NCI-H1930 (cell line): ENCODE measurements at places on chromosomes 6 and 20.

DNA sequence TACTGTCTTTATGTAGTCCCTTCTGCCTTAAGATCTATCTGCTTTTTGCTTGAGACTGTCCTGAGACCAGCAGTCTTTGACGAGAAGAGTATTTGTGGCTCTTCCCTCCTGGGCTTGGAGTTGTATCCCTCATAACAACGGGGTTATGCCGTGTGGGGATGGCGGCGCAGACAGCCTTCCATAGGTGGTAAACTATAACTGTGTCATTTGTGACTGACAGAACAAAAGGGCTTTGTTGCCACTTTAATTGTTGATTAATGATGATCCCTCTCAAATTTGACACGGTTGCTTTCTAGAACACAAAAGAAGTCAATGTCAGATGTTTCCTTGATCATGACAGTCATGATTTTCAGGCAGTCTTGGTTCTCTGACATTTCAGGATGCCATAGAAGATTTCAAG, 196.6 kb downstream of the JARID2 start:
- no peak for DNase-seq

DNA sequence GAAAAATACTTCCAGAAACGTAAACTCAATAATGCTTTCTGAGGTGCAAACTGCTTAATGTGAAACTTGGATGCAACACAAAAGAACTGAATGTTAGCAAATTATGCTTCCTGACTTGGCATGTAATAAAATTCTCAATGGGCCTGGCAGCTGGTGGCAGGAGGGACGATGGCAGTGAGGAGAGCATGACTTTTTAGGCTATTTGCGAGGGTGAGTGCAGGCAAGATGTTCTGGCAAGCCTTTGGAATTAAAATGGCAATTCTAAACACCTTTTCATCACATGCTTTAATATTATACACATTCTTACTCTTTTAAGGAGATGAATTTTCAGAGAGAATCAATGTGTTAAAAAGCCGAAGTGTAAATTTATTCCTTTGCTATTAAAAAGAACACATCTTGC, 224.8 kb upstream of the CDH4 start:
- no peak for DNase-seq

DNA sequence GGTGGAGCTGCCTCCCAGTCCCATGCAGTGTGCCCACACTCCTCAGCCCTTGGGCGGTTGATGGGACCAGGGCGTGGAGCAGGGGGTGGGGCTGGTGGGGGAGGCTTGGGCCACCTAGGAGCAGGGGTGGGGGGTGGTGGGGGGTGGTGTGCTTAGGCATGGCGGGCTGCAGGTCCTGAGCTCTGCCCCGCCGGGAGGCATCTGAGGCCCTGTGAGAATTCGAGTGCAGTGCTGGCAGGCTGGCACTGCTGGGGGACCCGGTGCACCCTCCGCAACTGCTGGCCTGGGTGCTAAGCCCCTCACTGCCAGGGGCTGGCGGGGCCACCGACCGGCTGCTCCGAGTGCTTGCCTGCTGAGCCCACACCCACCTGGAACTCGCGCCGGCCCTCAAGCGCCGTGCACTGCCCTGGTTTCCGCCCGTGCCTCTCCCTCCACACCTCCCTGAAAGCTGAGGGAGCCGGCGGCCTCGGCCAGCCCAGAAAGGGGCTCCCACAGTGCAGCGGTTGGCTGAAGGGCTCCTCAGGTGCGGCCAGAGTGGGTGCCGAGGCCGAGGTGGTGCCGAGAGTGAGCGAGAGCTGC, 59.6 kb upstream of the PRL start:
- DNase-seq: no peak

DNA sequence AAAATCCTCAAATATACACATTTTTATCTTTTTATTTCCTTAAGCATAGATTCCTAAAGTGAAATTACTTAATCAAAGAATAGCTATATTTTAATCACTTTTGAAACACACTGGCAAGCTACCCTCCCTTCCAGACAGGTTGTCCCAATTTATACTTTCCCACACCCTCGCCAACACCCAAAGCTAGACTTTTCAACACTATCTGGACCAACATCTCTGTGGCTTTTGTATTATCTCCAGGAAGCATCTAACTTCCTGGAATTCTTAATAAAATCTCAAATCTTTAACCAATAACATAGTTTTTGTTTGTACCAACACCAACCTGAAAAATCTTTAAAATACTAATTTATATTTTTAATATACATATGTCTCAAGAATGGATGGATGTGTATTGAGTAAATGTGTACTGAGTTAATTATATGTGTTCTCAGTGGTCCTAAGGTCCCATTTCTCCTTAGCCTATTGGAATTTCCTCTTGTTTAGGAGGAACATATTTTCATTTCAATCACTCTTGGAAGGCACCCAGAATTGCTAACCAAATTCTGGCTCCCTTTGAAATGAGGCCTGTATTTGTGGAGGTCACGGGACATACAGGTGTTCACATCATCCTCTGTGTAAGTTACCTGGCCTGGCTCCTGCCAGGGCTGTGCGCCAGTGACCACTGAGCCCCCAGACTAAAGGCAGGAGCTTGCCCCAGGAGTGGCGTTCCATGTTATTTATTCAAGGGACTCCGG, 17.4 kb upstream of the GFOD1 start:
- no peak for DNase-seq

GRCh38 chr20:63191400-63191799, 24.5 kb downstream of the YTHDF1 start:
- DNase-seq: no peak

GRCh38 chr6:128511506-128511905, 8.9 kb downstream of the PTPRK start:
- no peak for DNase-seq

DNA sequence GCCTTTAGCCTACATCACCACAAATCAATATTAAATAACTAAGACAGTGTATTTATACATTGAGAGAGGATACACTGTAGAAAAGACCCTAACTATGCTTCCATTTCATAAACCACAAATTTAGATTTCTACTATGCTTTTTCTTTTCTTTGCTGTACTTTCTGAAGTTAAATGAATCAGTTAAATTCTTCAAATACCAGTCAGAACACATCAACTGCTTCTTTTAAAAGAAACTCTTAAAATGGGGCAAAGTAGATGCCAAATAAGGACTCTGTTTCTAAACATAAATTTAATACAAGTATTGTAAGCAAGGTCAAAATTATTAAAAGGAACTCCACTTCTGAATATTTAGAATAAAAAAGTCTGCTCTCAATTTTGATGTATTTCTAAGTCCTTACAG, 76.9 kb downstream of the GMDS start:
- DNase-seq: no peak

DNA sequence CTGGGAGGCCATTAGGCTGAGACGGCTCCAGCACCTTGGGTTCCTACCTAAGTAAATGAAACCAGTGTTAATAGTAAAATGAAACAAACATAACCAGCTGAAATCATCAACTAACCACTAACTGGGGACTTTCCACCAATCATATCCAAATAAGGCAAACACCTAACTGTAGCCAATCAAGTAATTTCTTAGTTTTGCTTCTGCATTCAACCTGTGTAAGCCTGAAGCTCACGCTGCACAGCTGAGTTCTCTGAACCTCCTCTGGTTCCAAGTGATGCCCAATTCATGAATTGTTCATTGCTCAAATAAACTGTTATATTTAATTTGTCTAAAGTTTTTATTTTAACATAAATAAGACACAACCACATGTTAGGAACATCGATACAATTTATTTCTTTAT, 22.5 kb downstream of the KLHL32 start:
- no peak for DNase-seq

DNA sequence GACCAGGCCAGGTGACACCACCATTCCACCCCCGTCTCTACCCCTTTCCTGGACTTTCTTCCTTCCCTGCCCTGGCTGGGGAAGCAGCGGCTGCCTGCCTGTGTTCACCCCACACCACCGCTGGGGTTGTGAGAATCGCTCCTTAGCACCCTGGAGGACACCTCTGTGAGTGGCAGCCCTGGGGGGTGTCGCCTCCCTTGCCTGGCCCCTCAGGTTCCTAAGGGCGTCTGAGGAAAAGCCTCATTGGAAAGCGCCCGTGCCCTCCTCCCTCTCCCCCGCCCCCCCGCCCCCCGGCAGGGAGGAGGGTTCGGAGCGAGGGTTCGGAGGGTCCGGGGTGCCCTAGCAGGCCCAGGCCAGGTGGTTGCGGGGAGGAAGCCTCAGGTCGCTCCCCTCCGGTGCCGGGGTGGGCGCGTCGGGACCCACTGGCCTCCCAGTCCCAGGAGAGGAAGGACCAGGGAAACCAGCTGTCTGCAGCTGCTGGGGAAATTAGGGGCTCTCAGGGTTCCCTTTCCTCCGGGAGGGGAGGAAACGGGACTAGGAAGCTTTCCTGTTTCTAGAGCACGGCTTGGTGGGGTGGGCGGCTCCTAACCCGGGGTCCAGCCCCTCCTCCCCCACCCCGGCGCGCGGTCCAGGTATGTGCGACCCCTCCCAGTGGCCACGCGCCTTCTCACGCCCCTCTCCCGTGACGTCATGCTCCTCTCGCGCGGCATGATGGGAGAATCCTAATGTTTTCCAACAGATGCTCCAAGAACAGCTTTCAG, at the start of gene PHACTR3:
PHACTR3 (plus strand) TSS at position 760 of the 761 bp plus-strand sequence. CDS start 475 bp downstream, outside the sequence.
- DNase-seq: peak; percentile 90

- no peak for DNase-seq
Observed at GRCh38 chr6:29675561-29675960, 5.4 kb downstream of the ZFP57 start.

- no peak for DNase-seq
Observed at GRCh38 chr6:6901205-6901719, 206.5 kb upstream of the RREB1 start.

- no peak for DNase-seq
Observed at GRCh38 chr6:90730151-90730673, 143.3 kb upstream of the MAP3K7 start.

- DNase-seq: no peak
Observed at GRCh38 chr20:51768759-51769517, 748 bp upstream of the ATP9A start.

GRCh38 chr20:60254901-60255411, 296.7 kb downstream of the CDH26 start:
- no peak for DNase-seq

DNA sequence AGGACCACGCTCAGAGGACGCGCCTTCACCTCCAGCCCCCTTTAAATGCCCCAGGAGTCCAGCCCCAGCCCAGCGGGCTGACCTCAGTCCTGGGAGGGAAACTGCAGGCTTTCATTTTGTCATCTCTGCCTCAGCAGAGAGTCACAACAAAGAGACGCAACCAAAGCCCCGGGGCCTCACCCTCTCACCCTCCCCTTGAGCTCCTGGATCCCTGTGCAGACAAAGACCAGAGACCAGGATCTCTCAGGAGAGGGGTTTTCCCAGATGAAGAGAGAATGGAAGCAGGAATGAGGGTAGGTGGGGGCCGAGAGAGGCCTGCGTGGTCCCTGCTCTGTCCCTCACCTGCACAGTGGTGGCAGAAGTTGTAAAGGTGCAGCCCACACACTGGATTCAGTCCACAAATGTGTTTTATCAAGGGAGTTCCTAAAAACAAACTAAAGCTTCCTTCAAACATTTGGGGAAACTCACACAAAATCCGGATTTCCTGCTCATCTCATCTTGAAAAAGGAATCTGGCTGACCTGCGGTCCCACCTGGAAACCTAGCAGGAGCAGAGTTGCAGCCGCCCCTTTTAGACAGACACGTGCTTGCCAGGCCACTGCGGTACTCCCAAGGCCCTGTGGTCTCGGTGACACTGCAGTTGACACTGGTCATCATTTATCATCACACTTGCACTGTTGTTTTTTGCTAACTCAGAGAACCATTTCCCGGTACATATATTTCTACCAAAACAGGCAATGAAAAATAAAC, 27.1 kb downstream of the PTGIS start:
- DNase-seq: no peak

- DNase-seq: no peak
Observed at GRCh38 chr6:1267057-1267732, 44.7 kb upstream of the FOXQ1 start.

DNA sequence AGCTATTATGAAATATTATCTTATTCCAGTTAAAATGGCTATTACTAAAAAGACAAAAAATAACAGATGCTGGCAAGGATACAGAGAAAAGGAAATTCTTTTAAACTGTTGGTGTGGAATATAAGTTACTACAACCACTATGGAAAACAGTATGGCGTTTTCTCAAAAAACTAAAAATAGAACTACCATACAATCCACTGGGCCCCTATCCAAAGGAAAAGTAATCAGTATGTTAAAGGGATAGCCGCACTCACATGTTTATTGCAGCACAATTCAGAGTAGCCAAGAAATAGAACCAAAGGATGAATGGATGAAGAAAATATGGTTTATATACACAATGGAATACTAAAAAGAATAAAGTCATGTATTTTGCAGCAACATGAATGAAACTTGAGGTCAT, 303.8 kb upstream of the ECI2 start:
- no peak for DNase-seq

GRCh38 chr6:110530671-110531070, 54.3 kb upstream of the SLC22A16 start:
- no peak for DNase-seq

DNA sequence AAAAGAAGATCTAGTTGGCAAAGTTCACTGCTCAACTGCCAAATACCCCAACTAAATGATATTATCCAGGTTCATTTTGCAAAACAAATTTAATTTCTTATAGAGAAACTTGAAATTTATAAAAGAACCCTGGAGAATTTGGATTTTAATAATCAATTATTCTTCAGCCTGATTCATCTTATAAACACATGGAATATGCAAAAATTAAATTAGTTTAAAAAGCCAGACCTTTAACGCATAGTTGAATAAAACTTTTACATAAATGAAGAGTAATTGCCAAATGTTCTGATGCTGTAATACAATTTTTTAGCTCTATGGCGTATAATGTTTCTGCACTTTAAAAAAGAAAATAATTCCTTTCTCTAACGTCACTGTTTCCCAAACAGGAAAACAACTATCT, 33.2 kb upstream of the ANKRD60 start:
- no peak for DNase-seq

GRCh38 chr6:148365041-148365440, 22.4 kb downstream of the SASH1 start:
- no peak for DNase-seq

DNA sequence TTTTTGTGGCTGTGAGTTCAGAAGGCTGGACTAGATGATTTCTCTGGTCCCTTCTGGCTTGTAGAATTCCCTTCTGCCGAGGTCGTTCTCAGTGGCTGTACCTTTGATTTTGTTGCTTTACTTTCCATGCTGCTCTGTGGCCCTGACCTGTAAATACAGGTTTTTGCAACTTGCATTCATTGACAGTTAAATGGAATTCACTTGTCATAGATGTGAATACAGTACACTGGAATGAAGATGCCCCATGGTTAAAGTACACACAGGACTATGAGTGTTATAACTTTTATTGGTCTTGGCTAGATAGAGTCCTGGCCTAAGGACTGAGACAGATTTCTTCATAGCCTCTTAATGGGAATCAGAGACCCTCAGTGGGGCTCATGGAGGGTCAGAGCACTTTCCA, 12.9 kb upstream of the EFCAB8 start:
- no peak for DNase-seq

DNA sequence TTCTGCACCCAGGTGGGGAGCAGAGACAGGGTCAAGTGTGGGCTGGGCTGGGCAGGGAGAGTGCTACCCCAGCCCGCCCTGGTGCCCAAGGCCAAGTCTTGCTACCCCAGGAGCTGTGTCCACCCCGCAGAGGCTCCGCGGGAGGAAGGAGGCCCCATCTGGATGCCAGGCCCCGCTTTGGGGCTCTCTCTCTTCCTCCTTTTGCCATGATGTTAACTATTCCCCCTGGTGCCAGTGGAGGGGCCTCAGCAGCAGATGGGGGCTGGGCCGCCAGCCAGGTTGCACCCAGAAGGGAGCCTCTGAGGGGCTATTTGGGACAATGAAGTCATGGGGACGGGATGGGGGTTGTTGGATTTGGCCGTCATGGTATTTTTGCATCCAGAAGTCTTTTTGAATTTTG, 9.3 kb downstream of the SLC17A9 start:
- no peak for DNase-seq

GRCh38 chr6:121539439-121539838, 104.0 kb downstream of the GJA1 start:
- DNase-seq: no peak

GRCh38 chr6:108672641-108673040, 111.9 kb downstream of the FOXO3 start:
- DNase-seq: no peak
